Upper lobe of left lung (tissue), 6 donors: ENCODE measurements at places on chromosomes 2 and 18. TPM values are rescaled to one million over a fixed set of nuclear protein-coding genes. Genes with fewer than 3 reads are reported as not detected.

The AQP12B gene
- not detected for total RNA-seq

The CHRNG gene
- total RNA-seq: not detected

GRCh38 chr18:76338088-76338487 lies 157.0 kb downstream of the ZNF516 start:
- H3K4me3 ChIP-seq: no peak overlapping the region
- DNase-seq: no peak
- H3K27ac ChIP-seq: no peak overlapping the region
- H3K27me3 ChIP-seq: no peaks in the 10 kb centered on the region

The CNGA3 gene
- total RNA-seq: not detected

- H3K36me3 ChIP-seq: no peaks in the 10 kb centered on the region
- H3K4me1 ChIP-seq: no peaks in the 10 kb centered on the region
- no peak for DNase-seq
- no peak overlapping the region for H3K4me3 ChIP-seq
- H3K27ac ChIP-seq: no peak overlapping the region
Observed at GRCh38 chr2:142693171-142693950, 184.1 kb upstream of the KYNU start.

The SIGLEC15 gene
- total RNA-seq: not detected

DNA sequence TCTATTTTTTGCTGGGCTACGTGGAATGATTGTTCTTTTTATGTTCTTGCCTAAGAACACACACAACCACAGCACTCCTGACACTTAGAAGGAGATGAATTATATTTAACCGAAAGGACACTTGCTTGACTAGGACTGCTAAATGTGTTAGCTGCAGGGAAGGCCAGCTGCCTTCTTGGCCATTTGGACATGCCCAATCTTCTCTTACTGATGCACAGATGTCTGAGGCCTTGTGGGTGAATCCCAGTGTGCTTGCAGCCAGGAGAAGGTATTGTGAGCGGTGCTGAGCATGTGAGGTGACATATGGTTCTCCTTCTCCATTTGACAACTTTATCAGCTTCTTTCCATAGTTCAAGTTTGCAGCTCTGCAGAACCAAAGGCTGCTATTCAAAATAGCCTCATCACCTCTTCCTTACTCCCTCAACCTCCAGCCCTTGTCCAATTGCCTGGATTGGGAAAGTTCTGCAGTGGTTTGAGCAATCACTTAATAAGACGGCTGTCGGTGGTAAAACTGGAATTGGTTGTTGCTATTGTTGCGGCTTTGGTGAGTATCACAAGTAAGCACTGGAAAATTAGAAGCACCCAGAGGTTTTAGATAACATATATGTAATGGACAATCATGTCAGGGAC lies 1113.3 kb downstream of the TSN start:
- no peaks in the 10 kb centered on the region for H3K36me3 ChIP-seq
- H3K27ac ChIP-seq: no peak overlapping the region
- H3K4me1 ChIP-seq: no peaks in the 10 kb centered on the region
- DNase-seq: no peak

GRCh38 chr2:15731213-15731888 lies 139.7 kb downstream of the DDX1 start:
- H3K4me1 ChIP-seq: peaks cover 33% of the 10 kb centered on the region
- no peaks in the 10 kb centered on the region for H3K36me3 ChIP-seq
- no peak overlapping the region for H3K4me3 ChIP-seq
- DNase-seq: no peak
- no peak overlapping the region for H3K27ac ChIP-seq

GRCh38 chr18:59540780-59541179 lies 156.4 kb downstream of the CCBE1 start:
- no peaks in the 10 kb centered on the region for H3K4me1 ChIP-seq
- H3K4me3 ChIP-seq: no peak overlapping the region
- DNase-seq: no peak

DNA sequence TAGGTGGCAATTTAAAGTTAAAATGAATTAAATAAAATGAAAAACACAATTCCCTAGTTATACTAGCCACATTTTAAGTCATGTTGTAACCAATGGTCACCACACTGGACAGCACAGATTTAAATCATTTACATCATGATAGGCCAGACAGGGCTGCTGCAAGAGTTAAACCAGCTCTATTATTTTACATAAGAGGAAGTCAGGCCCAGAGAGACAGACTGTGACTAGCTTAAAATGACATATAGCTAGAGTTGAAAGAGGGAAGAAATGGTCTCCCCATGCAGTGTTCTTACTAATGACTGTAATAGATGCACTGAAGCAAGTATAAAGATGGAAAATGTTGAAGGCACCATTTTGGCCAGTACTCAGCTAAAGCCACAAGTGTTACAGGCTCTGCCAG lies 69.6 kb downstream of the SLC66A3 start:
- no peak overlapping the region for H3K4me3 ChIP-seq
- H3K27me3 ChIP-seq: no peaks in the 10 kb centered on the region
- peaks cover 5% of the 10 kb centered on the region for H3K36me3 ChIP-seq
- no peak overlapping the region for H3K27ac ChIP-seq

DNA sequence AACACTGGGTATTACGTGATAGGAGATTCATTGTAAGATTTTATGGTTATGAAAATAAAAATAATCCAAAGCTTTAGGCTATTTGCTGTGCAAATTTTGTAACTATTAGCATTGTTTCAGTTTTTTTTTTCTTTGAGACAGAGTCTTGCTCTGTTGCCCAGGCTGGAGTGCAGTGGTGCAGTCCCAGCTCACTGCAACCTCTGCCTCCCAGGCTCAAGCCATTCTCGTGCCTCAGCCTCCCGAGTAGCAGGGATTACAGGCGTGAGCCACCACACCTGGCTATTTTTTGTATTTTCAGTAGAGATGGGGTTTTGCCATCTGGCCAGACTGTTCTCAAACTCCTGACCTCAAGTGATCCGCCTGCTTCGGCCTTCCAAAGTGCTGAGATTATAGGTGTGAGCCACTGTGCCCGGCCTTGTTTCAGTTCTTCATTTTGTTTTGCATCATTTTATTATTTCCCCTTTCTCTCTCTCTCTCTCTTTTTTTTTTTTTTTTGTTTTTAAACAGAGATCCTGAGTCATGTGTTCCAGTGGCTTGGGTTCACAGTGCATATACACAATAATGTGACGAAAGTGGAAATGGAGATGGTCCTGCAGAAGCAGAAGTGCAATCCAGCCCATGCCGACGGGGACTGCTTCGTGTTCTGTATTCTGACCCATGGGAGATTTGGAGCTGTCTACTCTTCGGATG lies 25.8 kb downstream of the CASP10 start:
- H3K27ac ChIP-seq: peak overlapping the region; percentile 45
- H3K4me1 ChIP-seq: no peaks in the 10 kb centered on the region
- H3K27me3 ChIP-seq: no peaks in the 10 kb centered on the region
- DNase-seq: peak; percentile 70

GRCh38 chr2:139911160-139911559 lies 1131.0 kb upstream of the NXPH2 start:
- H3K4me1 ChIP-seq: no peaks in the 10 kb centered on the region
- no peak overlapping the region for H3K27ac ChIP-seq
- H3K36me3 ChIP-seq: no peaks in the 10 kb centered on the region
- H3K27me3 ChIP-seq: no peaks in the 10 kb centered on the region
- no peak for DNase-seq

DNA sequence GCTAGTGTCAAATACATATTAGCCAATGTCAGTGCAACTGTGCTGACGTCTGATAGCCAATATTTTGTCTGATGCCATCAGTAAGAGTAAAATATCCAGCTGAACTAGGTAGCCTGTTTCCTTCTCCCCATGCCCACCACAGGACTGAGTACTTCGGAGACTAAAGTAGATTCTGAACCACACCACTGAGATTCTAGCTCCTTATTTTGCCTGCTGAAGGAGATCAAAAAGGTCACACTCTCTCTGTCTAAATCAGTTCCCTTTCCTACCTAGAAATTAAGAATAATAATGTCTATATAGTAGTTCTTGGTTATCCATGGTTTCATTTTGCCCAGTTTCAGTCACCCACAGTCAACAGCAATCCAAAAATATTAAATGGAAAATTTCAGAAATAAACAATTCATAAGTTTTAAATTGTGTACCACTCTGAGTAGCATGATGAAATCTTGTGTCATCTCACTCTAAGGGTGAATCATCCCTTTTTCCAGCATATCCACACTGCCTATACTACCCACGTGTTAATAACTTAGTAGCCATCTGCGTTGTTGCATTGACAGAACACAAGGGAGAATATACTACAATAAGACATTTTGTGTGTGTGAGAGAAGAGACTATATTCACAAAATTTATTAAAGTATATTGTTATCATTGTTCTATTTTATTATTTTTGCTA lies 1043.3 kb upstream of the PIK3C3 start:
- H3K36me3 ChIP-seq: no peaks in the 10 kb centered on the region
- H3K4me1 ChIP-seq: no peaks in the 10 kb centered on the region
- H3K27me3 ChIP-seq: no peaks in the 10 kb centered on the region
- H3K4me3 ChIP-seq: no peak overlapping the region
- H3K27ac ChIP-seq: no peak overlapping the region

The LOXL3 gene
- 13.5 TPM for total RNA-seq

GRCh38 chr2:57181315-57182038 lies 865.1 kb upstream of the VRK2 start:
- H3K27ac ChIP-seq: no peak overlapping the region
- DNase-seq: no peak
- H3K4me1 ChIP-seq: no peaks in the 10 kb centered on the region
- no peak overlapping the region for H3K4me3 ChIP-seq
- H3K36me3 ChIP-seq: no peaks in the 10 kb centered on the region

The RPRM gene
- 0.84 TPM for total RNA-seq

The DPP10 gene
- total RNA-seq: 1.7 TPM

DNA sequence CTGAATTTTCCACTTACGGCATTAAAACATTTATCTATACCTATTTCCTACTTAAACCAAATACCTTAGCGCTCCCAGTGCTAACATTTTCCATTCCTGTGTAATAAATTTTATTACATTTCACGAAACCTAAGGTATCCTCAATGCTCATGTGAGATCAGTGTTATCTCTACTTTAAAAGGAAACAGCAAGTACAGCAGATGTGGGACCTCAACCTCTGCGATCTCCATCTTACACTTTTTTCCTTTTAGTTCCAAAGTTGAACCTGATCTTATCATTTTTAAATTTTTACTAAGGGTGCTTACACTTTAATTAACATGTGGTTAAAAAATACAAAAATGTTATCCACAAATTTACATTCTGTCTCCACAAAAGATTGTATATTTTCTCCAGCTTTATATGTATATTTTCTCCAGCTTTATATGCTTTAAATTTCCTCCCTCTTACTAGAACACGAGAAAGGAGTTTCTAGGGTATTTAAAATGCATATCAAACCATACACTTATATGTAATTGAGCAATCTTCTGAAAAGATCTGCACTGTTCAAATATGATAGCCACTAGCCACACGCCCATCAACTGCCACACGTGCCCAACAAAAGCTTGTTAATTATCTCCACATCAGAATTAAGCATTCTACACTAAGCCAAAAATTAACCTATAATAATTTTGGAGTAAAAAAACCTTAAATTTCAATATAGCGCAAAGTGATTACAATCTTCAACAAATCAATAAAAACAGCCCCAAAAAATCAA lies 38.1 kb downstream of the MBOAT2 start:
- no peak overlapping the region for H3K27ac ChIP-seq
- no peak for DNase-seq
- H3K4me1 ChIP-seq: no peaks in the 10 kb centered on the region
- H3K4me3 ChIP-seq: no peak overlapping the region
- no peaks in the 10 kb centered on the region for H3K36me3 ChIP-seq

GRCh38 chr2:135744760-135745314 lies 3.2 kb downstream of the UBXN4 start:
- no peaks in the 10 kb centered on the region for H3K27me3 ChIP-seq
- no peak overlapping the region for H3K4me3 ChIP-seq
- peaks cover 24% of the 10 kb centered on the region for H3K4me1 ChIP-seq
- no peak overlapping the region for H3K27ac ChIP-seq
- H3K36me3 ChIP-seq: peaks cover 11% of the 10 kb centered on the region
- no peak for DNase-seq

The RAB17 gene
- total RNA-seq: 82.8 TPM

GRCh38 chr2:65587779-65588178 lies 155.4 kb upstream of the SPRED2 start:
- H3K4me1 ChIP-seq: no peaks in the 10 kb centered on the region
- H3K36me3 ChIP-seq: no peaks in the 10 kb centered on the region
- no peak overlapping the region for H3K27ac ChIP-seq

DNA sequence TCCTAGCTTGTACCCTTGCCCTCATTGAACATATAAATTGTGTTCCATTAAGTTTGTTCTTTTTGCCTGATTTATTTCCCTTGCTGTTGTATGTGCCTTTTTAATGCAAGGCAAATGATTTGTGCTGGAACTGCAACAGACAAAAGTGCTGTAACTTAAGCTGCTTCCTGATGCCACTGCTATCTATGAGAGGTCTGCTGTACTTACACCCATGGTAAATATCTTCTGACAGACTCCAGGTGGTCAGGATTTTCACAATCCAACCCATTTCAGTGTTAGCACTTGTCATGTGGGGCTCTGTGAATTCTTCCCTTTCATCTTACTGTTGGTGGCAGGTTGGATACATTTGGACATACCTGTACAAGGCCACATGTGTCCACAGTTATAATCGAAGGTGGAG lies 63.5 kb downstream of the ARHGAP15 start:
- no peak overlapping the region for H3K27ac ChIP-seq
- H3K27me3 ChIP-seq: no peaks in the 10 kb centered on the region
- H3K4me1 ChIP-seq: no peaks in the 10 kb centered on the region
- no peaks in the 10 kb centered on the region for H3K36me3 ChIP-seq
- no peak overlapping the region for H3K4me3 ChIP-seq

The ESPNL gene
- not detected for total RNA-seq

The HAAO gene
- 9.3 TPM for total RNA-seq

DNA sequence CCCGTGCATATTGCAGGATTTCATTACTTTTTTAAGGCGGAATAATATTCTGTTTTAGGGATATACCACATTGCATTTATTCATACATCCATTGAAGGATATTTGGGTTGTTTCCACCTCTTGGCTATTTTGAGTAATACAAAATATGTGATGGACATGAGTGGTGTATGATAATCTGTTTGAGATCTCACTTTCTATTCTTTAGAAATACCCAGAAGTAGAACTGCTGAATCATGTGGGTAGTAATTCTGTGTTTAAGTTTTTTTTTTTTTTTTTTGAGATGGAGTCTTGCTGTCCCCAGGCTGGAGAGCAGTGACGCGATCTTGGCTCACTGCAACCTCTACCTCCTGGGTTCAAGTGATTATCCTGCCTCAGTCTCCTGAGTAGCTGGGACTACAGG lies 201.4 kb downstream of the NYAP2 start:
- no peak overlapping the region for H3K4me3 ChIP-seq
- H3K27ac ChIP-seq: no peak overlapping the region
- no peaks in the 10 kb centered on the region for H3K36me3 ChIP-seq
- DNase-seq: no peak

DNA sequence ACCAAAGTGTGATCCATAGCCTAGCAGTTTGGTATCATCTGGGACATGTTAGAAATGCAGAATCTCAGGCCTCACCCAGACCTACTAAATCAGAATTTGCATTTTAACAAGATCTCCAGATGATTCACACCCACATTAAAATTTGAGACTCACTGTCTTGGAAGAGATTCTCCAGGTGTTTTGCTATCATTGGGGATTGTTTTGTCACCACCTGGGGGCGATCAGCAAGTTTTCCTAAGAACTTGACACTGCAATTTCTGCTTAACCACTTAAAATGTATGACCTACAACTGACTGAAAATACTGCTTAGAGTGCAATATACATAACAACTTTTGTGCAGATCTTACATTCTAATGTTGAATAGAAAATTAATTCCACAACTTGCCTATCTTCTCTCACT lies 18.9 kb upstream of the ITGA4 start:
- no peak overlapping the region for H3K27ac ChIP-seq
- no peak for DNase-seq
- no peak overlapping the region for H3K4me3 ChIP-seq
- no peaks in the 10 kb centered on the region for H3K4me1 ChIP-seq
